Hindlimb muscle (tissue), 1 donor: ENCODE measurements at places on chromosomes 13 and 19. TPM values are rescaled to one million over a fixed set of nuclear protein-coding genes. Genes with fewer than 3 reads are reported as not detected.
A peak's percentile ranks its signal among the peaks of the same experiment; 100 is the strongest.

DNA sequence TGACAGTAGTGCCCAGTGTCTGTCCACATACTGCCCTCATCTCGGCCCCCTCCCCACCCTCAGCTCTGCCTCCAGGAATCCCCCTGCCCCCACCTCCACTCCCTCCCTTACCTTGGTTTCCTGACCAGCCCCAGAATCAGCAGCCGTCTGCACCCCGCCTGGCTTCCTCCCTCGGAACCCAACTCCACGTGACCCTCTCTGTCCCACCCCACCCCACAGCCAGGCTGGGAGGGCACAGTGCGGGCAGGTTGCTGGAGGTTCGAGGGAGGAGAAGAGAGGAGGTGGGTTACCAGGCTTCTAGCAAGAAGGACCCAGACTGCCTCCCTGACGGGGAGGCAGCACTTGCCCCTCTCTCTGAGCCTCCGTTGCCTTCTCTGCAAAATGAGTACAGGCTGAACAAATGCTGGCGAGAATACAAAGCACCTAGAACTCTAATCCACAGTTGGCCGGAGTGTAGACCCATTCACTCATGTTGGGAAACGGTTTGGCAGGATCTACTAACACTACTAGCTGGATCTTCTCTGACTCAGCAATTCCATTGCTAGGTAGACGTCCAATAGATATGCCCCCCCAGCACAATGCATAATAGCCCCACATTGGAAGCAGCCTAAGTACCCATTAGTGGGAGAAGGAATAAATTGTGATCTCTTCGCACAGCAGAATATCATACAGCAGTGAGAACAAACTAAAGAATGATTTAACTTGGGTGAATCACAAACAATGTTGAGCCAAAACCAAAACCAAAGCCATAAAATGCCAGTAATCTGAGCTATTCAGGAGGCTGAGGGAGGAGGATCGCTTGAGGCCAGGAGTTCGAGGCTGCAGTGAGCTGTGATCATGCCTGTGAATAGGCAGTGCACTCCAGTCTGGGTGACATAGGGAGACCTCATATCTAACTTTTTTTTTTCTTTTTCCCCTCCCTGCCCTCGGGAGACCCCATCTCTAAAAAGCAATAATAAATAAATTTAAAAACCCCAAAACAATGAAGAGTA is at the start of gene RASAL3:
RASAL3 (minus strand) TSS at position 151 of the 992 bp plus-strand sequence. CDS start 186 bp downstream, outside the sequence.
- no peak for DNase-seq

GRCh38 chr13:82963226-82964099 is 918.8 kb downstream of the SLITRK1 start:
- no peak for DNase-seq

GRCh38 chr19:1218751-1219567 is 13.4 kb downstream of the STK11 start:
- DNase-seq: no peak

The SELENOV gene
- polyA plus RNA-seq: not detected

DNA sequence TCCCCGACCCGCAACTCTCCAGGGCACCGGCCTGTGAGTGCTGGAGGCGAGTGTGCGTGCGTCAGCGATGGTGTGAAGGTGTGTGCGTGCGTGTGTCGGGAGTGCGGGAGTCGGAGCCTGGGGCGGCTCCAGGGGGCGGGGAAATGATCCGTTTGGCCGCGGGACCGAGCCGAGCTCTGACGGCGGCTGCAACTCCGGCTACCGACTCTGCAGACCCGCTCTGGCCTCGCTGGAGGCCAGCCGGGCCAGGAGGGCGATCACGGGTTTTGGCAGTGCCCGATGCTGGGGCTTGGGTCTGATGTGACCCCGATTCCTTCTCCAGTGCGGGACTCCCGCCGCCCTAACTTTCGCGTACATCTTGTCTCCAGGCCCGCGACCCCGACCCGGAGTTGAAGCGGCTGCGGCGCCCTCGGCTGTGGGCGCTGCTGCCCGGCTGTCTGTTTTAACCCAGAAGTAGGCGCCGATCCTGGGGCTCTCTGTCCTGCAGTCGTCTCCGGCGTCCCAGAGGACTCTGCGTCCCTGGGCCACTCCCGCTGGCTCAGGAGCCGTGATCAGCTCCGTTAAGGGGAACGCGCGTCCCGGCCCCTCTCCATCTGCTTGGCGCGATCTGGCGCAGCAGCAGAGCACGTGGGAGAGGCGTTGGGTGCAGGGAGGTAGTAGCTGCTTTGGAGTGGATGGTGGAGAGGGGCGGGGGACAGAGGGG is 1.2 kb downstream of the CHST8 start:
- no peak for DNase-seq

DNA sequence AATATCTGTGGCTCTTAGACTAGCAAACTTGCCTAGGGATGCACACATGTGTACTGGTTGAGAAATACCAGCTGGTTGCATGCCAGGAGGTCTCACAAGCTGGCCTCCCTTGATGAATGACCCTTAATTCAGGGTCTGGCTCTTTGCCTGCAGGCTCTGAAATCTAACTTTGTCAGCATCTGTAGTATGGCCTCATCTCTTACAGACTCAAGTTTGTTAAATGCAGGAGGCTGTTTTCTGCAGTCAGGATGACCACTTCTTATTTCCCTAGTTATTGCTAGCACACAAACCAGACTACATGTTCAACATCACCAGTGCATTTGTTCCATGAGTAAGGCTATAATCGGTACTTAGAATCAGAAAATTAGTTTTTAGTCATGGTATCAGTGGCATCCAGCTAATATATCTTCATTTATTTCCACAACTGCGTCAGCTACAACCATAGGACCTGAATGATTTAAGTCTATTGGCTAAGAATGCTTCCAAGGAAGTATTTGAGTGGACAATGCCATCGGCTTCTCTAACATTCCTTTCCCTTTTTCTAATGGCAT is 23.3 kb upstream of the POSTN start:
- DNase-seq: no peak

DNA sequence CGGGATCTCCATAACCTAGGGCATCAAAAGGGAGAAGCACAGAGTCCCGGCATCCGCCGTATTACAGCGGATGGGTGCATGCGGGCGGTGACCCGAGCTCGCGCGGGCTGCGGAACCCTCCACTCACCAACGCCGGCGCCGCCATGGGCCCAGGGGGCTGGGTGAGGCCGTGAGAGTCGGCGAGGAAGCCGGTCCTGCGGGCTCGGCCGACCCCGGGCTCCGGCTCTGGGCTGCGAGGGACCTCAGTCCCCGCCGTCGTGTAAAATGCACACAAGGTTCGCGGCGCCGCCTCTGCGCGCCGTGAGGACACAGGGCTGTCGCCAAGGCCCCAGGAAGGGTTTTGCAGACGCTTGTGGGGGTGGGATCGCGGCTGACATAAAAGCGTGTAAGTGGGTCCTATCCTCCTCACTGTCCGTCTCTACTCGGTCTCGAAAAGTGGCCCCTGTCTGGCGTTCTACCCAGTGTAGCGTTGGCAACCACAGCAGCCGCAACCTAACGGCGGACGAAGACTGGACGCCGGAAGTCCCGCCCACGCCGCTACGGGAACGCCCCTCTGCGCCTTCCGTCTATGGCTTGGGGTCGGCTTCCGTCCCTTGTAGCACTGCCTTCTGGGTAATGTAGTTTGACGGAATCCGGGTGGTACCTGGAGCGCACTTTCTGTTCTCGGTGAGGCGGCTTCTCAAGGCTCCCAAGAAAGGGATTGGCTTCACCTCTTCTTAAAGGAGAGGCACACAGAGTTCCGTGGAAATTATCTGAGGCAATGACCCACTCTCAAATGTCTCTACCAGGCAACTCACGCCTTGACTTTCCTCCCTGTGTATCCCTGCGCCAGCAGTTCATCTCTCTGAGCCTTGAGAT is at the start of gene ZNF599:
ZNF599 (minus strand) TSS at position 519 of the 858 bp plus-strand sequence; CDS start at position 145, 374 bp downstream.
- peak; percentile 93 for DNase-seq

The DCLK1 gene
- 114 TPM for polyA plus RNA-seq

The DIRAS1 gene
- 1.3 TPM for polyA plus RNA-seq
